ENCODE measurements at places on chromosomes 3 and 15. TPM values are rescaled to one million over a fixed set of nuclear protein-coding genes. Genes with fewer than 3 reads are reported as not detected.

The SLC24A5 gene
- not detected for total RNA-seq

The LOXL1 gene
- 1.3 TPM for total RNA-seq

The FBXO45 gene
- 22.8 TPM for total RNA-seq

DNA sequence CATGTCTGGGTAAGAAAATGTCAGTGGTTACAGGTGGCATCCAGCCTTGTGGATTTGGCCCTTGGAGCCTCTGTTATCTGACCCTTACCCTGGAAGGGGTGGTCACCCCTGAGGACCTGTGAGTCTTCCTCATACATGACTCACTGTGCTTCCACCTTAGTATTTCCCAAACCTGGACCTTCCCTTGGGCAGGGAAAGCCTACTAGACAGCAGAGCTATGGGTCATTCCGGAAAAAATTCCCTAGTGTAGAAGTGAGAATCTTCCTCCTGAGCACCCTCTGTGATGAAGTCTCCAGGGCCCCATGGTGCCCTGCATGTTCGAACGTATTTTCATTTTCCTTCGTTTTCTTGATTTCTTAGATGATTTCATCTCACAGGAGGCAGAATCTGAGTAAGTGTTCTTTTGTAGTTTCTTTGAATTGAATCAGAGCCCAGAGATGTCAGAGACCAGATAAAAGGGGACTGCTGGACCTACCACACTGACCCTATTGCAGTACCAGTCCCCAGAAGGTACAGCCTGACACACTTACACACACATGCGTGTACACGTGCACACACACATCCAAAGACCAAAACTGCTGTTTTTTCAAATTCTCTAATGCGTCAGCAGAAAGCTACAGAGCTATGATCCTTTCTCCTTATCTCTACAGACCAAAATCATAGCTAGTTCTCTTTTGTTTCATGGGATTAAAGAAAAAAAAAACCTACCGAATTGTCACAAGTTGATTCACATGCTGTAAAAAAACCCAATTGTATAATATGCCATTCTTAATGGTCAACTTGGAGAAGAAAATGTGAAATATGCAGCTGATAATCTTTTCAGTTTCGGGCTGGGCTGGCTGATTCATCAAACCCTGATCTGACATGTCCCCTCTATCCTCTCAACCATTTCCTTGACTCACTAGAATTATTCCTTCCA is 50.5 kb upstream of the ARHGEF3 start:
- H3K4me1 ChIP-seq = peaks cover 35% of the 10 kb centered on the region
- peaks cover 2% of the 10 kb centered on the region for H3K27me3 ChIP-seq
- H3K27ac ChIP-seq = no peak overlapping the region
- no peak for DNase-seq

The CCR8 gene
- 8.9 TPM for total RNA-seq

The CHSY1 gene
- total RNA-seq = 76.3 TPM

- H3K4me1 ChIP-seq = no peaks in the 10 kb centered on the region
- H3K36me3 ChIP-seq = no peaks in the 10 kb centered on the region
- H3K27ac ChIP-seq = no peak overlapping the region
Observed at GRCh38 chr3:116114586-116114985, 330.7 kb downstream of the LSAMP start.

The PLA2G4B gene
- total RNA-seq = 6.7 TPM

- H3K4me1 ChIP-seq = no peaks in the 10 kb centered on the region
- no peak for DNase-seq
- no peaks in the 10 kb centered on the region for H3K27me3 ChIP-seq
- H3K36me3 ChIP-seq = no peaks in the 10 kb centered on the region
- H3K4me3 ChIP-seq = no peak overlapping the region
Observed at GRCh38 chr3:5431811-5432378, 244.4 kb downstream of the EDEM1 start.

DNA sequence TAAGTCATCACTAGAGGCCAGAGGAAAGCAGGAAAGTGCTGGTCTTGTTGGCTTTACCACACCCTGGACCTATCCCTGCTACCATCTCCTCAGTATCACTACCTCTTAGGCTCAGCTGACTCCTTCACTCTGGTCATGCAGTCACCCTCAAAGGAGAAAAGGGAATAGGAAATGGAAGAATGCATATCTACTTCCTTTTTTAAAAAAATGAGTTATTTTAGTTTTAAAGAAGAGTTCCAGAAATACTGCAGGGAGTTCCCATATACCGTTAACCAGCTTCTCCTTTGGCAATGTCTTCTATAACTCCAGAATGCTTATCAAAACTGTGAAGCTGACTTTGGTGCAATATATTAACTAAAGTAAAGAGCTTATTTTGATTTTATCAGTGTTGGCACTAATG is 688.6 kb downstream of the DIPK2A start:
- DNase-seq = no peak
- no peaks in the 10 kb centered on the region for H3K27me3 ChIP-seq
- H3K36me3 ChIP-seq = no peaks in the 10 kb centered on the region
- H3K4me1 ChIP-seq = no peaks in the 10 kb centered on the region
- H3K4me3 ChIP-seq = no peak overlapping the region

Data from activated T-helper 1 cell treated with anti-CD3 and anti-CD28 coated beads, Interleukin-12 subunit alpha, Interleukin-12 subunit beta, Interleukin-2, Interleukin-4 antibody, amounts not matched to agents 30 ng/mL and 10 ng/mL and 1 ng/mL, durations not matched to agents 14 hours and 24 hours and 36 hours (primary cell).